ENCODE measurements at places on chromosomes 11 and 22. TPM values are rescaled to one million over a fixed set of nuclear protein-coding genes. Genes with fewer than 3 reads are reported as not detected.

DNA sequence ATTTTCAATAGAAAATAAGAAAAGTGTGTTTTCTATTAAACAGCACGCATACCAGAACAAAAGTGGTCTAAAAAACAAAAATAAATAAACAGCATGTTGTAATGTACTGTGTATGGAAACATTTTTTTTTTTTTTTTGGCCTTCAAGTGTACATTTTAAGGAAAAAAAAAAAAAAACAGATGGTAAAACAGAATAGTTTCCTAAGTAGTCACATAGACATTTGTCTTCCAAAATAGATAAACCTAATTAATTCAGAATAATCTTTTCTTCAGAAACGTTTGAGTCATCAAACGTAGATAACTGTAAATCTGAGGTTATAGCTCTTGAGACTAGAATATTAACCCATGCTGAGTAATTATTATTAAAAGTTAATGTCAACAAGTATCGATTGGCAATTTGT lies 396 bp upstream of the CFAP300 start:
- DNase-seq, result no peak

DNA sequence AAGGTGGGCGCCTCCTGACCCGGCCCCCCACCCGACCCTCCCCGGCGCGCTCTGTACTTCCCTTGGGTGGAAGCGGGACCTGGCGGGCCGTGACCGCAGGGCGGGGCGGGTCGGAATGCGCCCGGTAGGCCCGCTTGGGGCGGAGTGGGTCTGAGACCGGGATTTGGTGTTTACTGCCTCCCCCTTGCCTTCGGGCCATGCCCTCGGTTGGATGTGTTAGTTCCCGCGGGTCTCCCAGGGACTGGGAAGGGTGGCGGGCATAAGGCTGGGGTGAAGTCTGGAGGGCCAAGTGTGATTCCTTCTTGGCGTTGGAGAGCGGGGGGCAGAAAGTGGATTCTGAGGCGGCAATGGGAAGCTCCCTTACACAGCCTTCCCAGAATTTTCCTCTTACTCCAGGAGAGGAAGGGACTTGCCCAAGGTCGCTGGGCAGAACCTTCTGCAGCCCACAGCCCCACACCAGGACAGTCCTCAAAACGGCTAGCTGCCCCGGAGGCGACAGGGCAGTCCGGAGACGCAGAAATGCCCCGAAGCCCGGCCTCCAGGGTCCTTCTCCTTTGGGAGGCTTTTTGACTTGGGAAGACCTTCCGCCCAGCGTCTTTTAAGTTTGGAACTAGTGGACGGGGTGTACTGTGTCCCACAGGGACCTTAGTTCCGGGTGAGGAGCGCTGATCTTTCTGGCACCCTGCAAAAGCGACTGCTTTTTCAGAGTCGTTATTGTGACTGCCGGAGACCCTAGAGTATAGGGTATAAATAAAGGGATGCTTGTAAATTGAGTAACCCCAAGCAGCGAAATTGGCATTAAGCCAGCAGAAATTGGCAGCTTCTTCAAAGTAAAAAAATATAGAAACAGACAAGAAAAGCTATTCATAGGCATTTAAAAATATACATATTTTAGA lies 647 bp downstream of the SWAP70 start:
- peak; percentile 47 for DNase-seq

DNA sequence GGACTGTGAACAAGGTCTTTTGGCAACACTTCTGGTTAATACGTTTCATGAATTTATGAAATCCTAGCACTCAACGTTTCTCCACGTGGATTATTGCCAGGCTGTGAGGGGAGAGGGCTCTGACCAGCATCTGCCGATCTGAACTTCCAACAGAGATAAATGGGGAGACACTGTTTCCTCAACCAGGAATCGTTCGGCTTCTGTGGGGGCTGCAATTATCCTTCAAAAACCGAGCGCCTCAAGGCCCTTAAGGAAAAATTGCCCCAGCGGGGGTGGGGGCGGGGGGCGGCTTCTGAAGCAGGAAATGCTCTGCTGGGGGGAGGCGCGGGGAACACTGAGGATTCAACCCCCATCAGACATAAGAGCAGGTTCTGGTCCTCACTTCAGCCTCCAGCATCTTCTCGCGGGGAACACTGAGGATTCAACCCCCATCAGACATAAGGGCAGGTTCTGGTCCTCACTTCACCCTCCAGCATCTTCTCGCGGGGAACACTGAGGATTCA lies 155.6 kb downstream of the BRD1 start:
- no peak for DNase-seq

DNA sequence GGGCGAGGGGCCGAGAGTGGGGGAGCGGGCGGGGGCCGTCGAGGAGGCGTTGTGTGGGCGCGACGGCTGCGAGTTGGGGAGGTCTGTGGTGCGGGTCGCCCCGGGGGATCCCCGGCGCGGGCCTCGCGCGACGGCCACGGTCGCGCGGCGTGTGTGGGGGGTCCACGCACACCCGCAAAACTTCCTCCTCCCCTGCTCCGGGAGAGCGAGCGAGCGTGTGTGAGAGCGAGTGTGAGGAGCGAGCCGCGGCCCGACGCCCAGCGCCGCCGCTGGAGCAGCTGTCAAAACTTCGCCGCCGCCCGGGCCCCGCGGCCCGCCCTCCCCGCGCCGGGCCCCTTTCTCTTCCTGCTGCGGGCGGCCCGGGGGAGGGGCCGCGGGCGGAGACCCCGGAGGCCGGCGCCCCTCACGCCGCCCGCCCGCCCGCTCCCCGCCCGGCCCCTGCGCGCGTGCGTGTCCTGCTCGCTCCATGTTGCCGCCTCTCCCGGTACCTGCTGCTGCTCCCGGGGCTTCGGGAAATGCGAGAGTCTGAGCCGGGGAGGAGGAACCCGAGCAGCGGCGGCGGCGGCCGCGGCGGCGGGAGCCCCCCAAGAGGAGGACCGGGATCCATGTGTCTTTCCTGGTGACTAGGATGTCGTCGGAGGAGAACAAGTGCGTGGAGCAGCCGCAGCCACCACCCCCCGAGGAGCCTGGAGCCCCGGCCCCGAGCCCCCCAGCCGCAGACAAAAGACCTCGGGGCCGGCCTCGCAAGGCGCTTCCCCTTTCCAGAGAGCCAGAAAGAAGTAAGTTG lies 9.0 kb upstream of the CCT8L2 start:
- peak; percentile 15 for DNase-seq

DNA sequence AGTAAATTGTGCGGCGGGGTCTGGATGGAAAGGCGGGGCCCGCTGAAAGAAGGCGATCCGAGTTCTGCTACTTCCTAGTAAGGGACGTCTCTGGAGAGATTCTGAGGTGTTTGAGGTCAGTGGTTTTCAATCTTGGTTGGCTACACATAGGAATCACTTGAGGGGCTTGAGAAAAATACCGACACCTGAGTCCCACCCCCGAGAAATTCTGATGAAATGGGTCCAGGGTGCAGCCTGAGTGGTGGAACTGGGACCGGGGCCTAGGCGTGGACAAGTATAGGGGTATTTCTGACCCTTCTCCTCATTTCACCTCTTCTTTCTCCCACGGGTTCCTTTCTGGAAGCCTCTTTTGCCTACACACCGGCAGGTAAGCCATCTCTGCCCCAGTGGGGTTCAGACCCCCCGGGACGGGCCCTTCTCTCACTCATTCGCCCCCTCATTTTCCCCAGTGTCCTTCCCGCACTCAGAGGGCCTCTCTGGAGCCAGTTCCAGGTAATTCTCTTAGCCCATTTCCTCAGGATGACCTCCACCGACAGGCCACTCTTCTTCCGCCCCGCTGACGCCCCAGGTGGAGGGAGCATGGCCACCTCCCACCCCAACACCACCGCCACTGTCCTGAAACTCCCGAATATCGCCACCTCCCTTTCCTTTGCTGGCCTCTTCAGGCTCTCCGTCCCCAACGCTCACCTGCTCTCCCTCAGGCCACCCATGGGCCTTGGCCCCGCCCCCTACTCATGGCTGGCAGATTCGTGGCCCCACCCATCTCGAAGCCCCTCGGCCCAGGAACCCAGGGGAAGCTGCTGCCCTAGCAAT lies 11.8 kb downstream of the ROBO3 start:
- DNase-seq, result no peak

DNA sequence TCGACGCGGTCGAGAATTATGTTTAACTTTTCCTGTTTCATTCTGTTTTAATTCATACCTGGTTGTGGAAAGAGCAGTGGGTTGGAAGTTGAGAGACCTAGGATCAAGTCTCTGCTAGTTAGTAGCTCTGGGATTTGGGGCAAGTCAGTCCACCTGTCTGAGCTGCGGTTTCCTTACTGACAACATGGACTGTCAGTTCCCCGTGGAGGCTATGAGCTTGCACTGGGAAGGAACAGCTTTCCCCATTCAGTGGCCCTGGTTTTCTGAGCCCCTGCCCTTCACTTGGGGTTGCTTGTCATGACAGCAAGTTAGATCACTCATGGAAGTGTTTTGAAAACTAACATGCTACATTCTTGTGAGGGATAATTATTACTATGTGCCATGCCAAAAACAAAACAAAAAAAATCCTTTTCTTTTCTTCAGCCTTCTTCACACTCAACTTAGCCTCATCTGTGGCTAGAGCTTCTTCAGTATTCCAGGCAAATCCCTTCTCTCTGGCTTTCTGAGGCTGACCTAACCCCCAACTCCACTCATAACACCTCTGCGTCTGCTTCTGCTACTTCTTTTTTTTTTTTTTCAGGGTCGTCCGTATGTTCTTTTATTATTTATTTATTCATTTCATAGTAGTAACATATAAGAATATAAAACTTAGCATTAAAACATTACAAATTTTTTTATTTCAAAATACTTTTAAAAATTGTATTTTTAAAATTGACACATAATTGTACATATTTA lies 43.0 kb upstream of the ZBED5 start:
- no peak for DNase-seq

GRCh38 chr11:126748100-126748791 lies 252.3 kb downstream of the KIRREL3 start:
- DNase-seq, result no peak

DNA sequence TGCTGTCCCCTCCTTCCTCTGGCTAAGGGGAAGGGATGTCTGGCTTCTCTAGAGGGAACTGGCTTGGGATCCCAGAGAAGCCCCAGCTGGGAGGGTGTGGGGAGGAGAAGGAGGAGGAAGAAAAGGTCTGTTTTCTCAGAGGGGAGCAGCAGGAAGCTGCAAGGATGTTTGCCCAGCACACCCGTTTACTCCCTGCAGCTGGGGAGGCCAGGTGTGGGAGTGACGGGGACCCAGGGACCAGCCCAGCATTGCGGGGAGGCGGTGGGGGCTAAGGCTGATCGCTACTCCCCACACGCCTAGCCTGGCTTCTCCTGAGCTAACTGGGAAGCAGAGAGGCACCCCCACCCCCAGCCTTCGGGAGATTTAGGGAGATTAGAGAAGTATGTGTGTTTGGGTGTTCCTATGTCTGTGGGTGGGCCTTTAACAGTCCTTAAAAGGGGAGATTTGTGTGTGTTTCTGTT lies 3.9 kb downstream of the CREB3L1 start:
- peak; percentile 52 for DNase-seq

- DNase-seq, result no peak
Observed at GRCh38 chr11:58742981-58743880, 11.5 kb upstream of the GLYAT start.

- DNase-seq, result no peak
Observed at GRCh38 chr11:79578116-79578515, 137.3 kb upstream of the TENM4 start.

- no peak for DNase-seq
Observed at GRCh38 chr11:78220218-78221157, 31.8 kb downstream of the USP35 start.

DNA sequence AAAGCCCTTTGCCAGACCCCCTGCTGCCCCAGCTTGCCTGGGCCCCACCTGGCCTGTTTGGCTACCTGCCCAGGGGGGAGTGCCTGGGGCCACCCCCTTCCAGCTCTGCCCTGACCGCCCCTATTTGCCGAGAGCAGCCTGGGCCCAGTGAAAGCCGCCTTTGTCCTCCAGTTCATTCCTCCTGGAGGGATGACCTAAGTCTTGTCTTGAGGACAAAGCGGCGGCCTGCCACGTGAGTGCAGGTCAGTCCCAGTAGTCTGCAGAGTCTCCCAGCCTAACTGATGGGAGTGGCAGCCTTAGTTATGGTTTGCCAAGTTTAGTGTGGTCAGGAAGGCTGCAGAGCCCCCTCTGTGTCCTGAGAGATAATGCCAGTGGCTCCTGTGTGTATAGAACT lies 115.9 kb upstream of the CRYBB3 start:
- no peak for DNase-seq

- DNase-seq, result no peak
Observed at GRCh38 chr11:73259406-73260126, 12.6 kb upstream of the P2RY6 start.

- no peak for DNase-seq
Observed at GRCh38 chr11:64090806-64091516, 55.2 kb downstream of the FLRT1 start.

- no peak for DNase-seq
Observed at GRCh38 chr22:30947816-30948454, 20.6 kb downstream of the MORC2 start.

GRCh38 chr11:19187114-19187832 lies 14.5 kb downstream of the CSRP3 start:
- DNase-seq, result no peak

GRCh38 chr11:47507563-47508239 lies 45.2 kb downstream of the CELF1 start:
- DNase-seq, result no peak

DNA sequence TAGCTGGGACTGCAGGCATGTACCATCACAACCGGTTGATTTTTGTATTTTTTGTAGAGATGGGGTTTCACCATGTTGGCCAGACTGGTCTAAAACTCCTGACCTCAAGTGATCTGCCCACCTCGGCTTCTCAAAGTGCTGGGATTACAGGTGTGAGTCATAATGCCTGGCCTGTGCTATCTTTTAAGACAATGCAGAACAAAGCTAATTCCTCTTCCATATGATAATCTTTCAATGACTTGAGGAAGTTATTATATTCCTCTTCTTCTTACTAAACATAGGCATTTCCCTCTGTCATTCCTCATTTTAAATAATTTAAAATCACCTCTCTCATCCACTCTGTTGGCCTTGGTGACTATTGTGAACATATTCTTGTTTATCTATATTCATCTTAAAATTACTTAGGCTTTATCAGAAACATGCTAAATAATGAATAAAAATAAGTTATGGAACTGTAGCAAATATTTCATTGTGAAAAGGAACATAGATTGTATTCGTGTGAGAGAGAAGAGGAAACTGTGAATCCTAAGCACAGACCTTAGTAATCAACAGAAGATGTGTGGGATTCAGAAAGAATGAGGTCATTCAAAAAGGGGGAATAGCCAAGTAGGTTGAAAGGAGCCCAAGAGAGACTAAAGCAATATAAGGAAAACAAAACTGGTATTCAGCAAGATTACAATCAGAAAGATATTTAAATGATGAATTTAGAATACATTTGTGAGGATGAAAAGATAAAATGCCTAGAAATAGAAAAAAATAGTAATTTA lies 269.4 kb downstream of the TTC28 start:
- DNase-seq, result no peak

Gene RIMBP3C
- total RNA-seq, result not detected

Gene DUSP8
- total RNA-seq, result 1.9 TPM

Gene CD3D
- total RNA-seq, result 1.7 TPM

Gene FERMT3
- 3.1 TPM for total RNA-seq

Gene CEND1
- 0.41 TPM for total RNA-seq

Gene C1QTNF5
- total RNA-seq, result 40.2 TPM

Gene MYO7A
- total RNA-seq, result 18.2 TPM

Gene MMP20
- not detected for total RNA-seq

Gene PTPN5
- under 0.01 TPM for total RNA-seq

Gene SLC43A1
- total RNA-seq, result 48.4 TPM

Gene SAA4
- total RNA-seq, result not detected

Gene TIMP3
- total RNA-seq, result 702 TPM

All from uterus (tissue), 4 donors.